Activated T-cell treated with anti-CD3 and anti-CD28 coated beads for 48 hours (primary cell): ENCODE measurements at places on chromosomes 5 and 9.

DNA sequence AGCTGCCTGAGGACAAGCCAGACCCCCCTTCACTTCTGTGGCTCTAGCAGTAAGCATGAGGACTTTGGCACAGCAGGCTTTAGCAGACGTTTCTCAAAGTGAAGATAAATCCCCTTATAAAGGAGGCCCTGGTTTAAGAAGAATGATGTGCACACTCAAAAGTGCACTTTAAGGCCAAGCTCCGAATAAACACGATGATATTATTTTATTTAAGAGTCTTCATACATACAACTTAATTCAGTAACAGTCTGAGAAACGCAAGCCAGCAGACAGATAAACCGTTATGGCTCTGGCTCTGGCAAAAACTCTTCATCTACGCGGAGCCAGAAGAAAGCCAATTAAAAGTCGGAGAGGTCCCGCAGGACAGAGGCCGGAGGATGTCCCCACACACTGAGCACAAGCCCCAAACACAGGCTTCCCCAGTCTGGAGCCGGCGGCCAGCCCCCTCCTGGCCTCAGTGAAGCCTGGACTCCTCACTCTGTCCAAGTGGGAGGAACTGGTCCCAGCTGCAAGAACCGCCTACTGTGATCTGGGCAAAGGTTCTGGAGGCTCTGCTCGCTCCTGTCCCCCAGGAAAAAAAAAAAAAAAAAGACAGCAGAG, 44.6 kb downstream of the ADAMTS2 start:
- no peak for DNase-seq

- DNase-seq = no peak
These were observed 6.4 kb upstream of the TEX48 start for GRCh38 chr9:114688379-114688778.

DNA sequence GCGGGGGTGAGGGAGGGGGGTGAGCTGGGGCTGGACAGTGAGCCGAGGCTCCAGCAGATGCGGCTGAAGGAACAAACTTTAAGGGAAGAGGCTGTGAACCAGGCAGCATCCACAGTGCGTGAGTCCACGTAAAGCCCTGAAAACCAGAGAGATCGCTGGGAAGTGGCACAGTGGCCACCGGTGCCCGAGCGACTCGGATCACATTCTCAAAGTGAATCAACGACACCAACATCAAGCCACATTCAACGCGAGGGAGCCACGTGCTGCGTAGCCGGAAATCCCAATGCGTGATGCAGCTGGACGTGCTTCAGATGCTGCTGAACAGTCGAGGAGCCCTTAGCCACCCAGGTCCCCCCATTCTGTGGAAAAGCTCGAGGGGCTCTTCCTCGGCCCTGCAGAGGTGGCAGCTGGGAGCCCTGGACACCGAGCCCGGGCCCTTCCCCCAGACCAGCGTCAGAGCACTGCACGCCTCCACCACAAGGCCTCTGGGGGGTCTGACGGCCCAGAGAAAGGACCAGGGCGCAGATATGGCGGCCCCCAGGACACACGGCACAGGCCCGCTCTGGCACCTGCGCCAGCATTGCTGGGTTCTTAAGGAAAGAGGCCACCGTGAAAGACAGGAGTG, 53.7 kb upstream of the EXOC3 start:
- DNase-seq = no peak

GRCh38 chr5:10702040-10702629, 58.9 kb downstream of the DAP start:
- no peak for DNase-seq

GRCh38 chr5:33291216-33292000, 149.4 kb upstream of the TARS1 start:
- DNase-seq = no peak
